ENCODE measurements at places on chromosomes 11 and 22.

DNA sequence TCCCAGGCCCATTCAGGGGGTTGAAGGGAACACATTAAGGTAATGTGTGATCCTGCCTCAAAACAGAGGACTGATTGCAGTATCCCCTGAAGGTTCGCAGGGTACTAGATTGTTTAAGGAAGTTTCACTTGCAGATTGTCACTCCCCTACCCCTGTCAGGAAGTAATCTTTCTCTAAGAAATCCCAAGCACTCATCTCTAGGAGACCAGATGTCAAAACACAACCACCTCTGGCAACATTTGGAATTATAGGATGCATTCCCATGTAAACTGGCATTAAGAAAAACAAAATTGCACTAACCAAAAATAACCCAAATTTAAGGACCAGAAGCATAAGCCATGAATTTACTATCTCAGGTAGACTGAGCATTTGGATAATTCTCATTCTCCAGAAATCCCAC lies 1.6 kb downstream of the MRPL17 start:
- no peak for DNase-seq

GRCh38 chr11:100761841-100762240 lies 74.8 kb downstream of the ARHGAP42 start:
- DNase-seq, result no peak

- DNase-seq, result no peak
These were observed 76.5 kb downstream of the LRRC4C start for GRCh38 chr11:41382927-41383326.

DNA sequence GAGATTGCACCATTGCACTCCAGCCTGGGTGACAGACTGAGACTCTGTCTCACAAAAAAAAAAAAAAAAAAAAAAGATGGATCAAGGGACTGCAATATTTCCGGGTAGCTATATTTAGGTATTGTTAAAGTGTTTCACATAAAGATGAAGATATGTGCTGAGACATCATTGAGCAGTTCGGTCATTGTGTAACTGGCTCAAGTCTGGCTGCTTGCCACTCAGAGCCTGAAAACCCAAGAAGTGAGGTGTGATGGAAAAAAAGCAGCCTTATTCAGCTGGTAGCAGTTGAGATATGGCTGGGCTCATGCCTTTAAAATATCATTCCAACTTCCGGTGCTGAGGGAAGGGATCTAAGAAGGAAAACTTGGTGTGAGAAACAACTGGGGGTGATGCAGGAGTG lies 46.9 kb downstream of the LUZP2 start:
- no peak for DNase-seq
